Stimulated activated CD4-positive, alpha-beta T cell treated with anti-CD3 and anti-CD28 coated beads, TNF-alpha, amount 100 ng/mL, for 1 hour (primary cell): ENCODE measurements at places on chromosomes 1 and 21.

- no peak for DNase-seq
These were observed 132.2 kb downstream of the SYT2 start for GRCh38 chr1:202578001-202578504.

- DNase-seq = no peak
These were observed 117.0 kb downstream of the UBE2U start for GRCh38 chr1:64320470-64320869.

GRCh38 chr1:27253596-27253995 lies 19.2 kb downstream of the WDTC1 start:
- DNase-seq = no peak

DNA sequence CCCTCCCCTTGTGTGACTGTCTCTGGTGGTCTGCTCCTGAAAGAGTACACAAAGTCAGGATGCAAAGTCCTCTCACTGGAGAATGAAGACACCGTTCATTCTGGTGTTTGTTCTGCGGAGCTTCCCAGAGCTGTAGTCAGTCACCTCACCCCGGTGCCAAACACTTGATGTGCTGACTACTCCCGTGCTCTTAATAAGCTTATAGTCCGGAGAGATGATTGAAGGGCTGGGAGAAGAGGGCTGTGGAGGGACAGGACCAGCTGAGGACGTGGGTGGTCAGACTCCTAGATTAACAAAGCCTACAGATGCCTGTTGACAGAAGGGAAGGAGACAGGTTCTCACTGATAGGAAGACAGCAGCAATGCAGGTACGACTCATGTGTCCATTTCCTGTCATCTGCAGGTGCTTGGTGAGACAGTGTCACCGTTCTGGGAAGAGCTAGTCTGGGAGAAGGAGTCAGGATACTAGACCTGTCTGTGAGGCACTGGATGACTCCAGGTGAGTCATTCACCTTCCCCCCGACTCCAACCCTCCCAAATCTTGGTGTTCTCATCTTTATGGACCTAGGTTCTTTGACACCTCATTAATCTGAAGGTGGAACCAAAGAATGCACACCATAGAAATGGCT lies 40.4 kb upstream of the LRRN2 start:
- DNase-seq = no peak

- DNase-seq = no peak
These were observed at the start of gene EPHA2 for GRCh38 chr1:16155537-16156410. TSS of gene EPHA2 (minus strand) at chr1:16156069. CDS start at chr1:16155932, 137 bp downstream.
